ENCODE measurements at places on chromosomes 6 and 20. TPM values are rescaled to one million over a fixed set of nuclear protein-coding genes. Genes with fewer than 3 reads are reported as not detected.

GHRH gene
- total RNA-seq = not detected

BACH2 gene
- 1.1 TPM for total RNA-seq

FAM209B gene
- total RNA-seq = 0.36 TPM

DDAH2 gene
- 62.3 TPM for total RNA-seq

CST5 gene
- total RNA-seq = not detected

SNAP25 gene
- 0.73 TPM for total RNA-seq

RIN2 gene
- total RNA-seq = 141 TPM

TPMT gene
- total RNA-seq = 16.7 TPM

ZNF292 gene
- total RNA-seq = 38.1 TPM

Data from hair follicle dermal papilla cell (primary cell).